ENCODE measurements at places on chromosomes 11 and 22. TPM values are rescaled to one million over a fixed set of nuclear protein-coding genes. Genes with fewer than 3 reads are reported as not detected.

DNA sequence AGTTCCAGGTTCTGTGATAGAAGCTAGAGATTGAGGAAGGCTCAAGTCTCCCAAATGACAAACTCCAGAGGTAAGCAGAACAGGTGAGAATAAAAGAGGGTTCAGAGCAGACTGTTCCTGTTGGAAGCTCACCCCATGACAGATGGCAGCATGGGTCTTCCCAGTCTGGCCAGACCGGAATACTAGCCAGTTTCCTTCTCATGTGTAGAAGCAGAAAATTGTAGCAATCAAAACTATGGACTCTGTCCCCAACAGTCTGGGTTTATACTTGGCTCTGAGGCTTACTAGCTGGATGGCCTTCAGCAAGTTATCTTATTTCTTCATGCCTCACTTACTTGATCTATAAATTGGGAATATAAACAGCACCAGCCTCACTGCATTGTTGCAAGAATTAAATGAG, 494.8 kb downstream of the MN1 start:
- no peak for DNase-seq

- DNase-seq, result no peak
Observed at GRCh38 chr11:10935015-10935559, 77.2 kb upstream of the ZBED5 start.

- no peak for DNase-seq
Observed at GRCh38 chr22:25420471-25420924, 144.0 kb upstream of the GRK3 start.

DNA sequence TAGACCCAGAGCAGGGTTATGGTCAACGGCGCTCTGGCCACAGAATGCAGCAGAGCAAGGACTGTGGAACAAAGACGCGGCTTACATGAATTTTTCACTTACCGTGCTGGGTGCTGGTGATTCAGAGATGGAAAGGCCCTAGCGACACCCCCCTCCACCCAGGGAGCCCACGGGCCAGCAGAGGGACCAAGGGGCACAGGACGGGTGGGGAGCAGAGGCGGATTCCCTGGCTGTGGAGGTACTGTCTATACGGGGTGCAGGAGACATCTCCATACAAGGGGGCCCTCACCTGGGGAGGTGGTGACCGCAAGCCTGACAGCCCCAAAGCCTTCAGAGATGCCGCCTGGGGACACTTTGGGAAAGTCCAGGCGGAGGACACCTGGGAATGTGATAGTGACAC, 1.1 kb upstream of the SEPTIN5 start:
- no peak for DNase-seq

- peak; percentile 15 for DNase-seq
Observed at GRCh38 chr22:47495110-47495509, 732.7 kb downstream of the TBC1D22A start.

DNA sequence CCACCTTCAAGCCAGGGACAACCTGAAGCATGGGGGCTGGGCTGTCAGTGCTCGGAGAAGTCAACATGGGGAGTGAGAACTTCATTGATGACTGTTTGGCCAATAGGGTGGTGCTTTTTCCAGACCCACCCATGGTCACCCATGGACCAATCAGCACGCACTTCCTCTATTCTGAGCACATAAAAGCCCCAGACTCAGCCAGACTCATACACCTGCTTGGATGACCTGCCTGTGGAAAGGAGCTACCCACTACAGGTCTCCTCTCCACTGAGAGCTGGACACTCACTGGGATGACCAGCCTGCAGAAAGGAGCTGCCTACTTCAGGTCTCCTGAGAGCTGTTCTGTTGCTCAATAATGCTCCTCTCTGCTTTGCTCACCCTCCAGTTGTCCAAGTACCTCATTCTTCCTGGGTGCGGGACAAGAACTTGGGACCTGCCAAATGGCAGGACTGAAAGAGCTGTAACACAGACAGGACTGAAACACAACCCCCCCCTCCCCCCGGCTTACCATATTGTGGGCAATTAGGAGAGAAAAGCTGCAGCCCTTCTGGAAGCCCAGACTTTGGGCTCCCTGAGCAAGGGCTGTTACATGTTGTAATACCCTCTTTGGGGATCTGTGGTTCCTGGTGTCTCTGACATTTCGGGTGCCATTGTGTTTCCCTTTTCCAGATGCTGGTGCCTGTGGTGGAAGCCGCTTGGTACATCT, 44.4 kb upstream of the WNT11 start:
- peak; percentile 9 for DNase-seq

DNA sequence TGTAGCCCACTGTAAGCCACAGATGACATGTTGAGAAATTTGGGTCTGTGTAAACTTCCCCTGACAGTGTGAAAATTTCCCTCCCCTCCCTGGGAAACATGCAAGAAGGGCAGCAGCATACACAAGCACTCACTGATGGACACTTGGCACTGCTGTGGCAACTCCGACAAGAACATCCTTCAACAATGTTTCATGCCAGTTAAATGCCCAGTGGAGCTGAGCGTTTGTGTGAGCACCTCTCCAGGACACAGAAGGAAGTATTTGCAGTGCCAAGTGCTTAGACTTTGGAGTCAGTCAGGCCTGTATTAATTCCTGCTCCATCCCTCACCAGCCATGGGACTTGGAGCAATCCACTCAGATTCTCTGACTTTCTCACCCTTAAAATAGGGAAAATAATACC, 17.7 kb downstream of the C11orf87 start:
- DNase-seq, result no peak

DNA sequence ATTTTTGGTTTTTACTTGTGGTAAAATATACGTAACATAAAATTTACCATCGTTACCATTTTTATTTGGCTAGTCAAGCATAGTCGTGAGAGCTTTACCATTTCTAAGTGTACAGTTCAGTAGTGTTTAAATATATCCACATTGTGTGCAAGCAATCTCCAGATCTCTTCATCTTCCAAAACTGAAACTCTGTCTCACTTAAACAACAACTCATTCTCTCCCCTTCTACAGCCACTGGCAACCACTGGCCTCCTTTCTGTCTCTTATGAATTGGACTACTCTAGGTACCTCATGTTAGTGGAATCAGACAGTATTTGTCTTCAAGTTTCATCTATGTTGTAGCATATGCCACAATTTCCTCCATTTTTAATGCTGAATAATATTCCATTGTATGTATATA, 37.4 kb downstream of the SMC1B start:
- no peak for DNase-seq

GGT5 gene
- 28.0 TPM for total RNA-seq

All from LHCN-M2 (cell line).